ENCODE measurements at places on chromosomes 2 and 18.

DNA sequence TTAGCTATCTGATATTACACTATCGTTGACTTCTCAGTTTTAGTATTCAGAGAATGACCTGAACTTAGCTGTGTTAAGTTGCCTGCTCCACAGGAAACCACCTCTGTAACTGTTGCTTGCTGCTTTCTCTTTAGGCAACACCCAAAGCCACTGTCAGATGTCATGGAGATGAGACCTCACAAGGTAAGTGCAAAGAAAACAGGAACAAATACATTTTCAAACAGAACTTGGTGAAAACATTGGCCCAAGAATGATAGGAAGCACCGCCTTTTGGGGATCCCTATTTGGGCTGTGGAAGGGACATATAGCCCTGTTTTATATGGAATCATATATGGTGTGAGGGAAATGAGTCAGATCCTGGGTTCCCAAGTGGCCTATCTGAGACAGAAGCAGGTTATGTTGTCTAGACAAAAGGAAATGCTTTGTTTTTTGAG, 143.4 kb downstream of the UBE2E3 start:
- no peak for DNase-seq

DNA sequence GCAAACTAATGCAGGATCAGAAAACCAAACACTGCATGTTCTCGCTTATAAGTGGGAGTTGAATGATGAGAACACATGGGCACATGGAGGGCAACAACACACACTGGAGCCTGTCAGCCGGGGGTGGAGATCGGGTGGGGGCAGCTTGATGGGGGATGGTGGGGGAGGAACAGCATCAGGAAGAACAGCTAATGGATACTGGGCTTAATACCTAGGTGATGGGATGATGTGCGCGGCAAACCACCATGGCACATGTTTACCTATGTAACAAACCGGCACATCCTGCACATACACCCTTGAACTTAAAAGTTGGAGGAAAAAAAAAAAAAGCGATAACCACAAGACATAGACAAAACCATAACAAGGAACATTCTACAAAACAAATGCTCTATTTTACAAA, 10.4 kb downstream of the CHMP3 start:
- DNase-seq: no peak

- no peak for DNase-seq
These were observed 4.2 kb upstream of the ITGA6 start for GRCh38 chr2:172423160-172423559.

- peak; percentile 28 for DNase-seq
These were observed 165.6 kb downstream of the TMEFF2 start for GRCh38 chr2:192029089-192029488.

- DNase-seq: peak; percentile 66
These were observed 25.7 kb downstream of the SRBD1 start for GRCh38 chr2:45585267-45585861.

- DNase-seq: no peak
These were observed 71.4 kb downstream of the COPS8 start for GRCh38 chr2:237156857-237157779.

- no peak for DNase-seq
These were observed 1.8 kb downstream of the RFTN2 start for GRCh38 chr2:197673606-197674005.

DNA sequence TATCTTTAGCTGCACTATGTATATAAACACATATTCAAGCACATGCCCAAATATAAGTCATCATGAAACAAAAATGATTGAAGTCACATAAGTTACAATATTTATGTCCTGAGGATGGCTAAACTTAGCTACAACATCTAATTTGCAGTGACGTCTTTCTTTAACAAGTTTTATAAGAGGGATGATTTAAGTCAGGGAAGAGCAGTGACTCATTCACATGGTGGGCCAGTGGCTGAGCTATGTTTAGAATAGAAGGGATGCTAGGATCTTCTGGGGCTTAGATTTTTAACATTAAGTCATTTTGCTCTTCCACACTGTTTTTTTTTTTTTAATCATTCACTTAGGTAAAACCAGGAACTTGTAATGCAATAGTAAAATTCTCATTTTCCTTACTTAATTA, 22.3 kb downstream of the ADCYAP1 start:
- no peak for DNase-seq

DNA sequence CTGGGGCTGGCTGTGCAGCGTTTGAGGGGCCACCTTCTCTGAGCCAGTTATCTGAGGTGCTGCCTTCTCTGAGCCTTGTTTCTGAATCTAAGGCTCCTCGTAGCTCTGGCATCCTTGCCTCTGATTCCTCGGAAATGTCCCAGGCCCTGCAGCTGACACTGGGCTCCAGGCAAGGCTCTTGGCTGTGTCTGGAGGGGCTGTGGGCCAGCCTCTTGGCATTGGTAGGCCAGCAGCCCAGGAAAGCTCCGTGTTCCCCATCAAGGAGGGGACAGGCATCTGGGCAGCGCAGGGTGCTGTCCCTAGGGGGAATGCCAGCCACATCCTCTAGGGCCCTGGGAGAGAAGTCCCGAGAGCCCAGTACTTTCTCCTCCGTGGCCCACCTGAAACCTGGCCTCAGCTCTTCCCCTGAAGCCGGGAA, 40.7 kb upstream of the TAF1B start:
- no peak for DNase-seq

DNA sequence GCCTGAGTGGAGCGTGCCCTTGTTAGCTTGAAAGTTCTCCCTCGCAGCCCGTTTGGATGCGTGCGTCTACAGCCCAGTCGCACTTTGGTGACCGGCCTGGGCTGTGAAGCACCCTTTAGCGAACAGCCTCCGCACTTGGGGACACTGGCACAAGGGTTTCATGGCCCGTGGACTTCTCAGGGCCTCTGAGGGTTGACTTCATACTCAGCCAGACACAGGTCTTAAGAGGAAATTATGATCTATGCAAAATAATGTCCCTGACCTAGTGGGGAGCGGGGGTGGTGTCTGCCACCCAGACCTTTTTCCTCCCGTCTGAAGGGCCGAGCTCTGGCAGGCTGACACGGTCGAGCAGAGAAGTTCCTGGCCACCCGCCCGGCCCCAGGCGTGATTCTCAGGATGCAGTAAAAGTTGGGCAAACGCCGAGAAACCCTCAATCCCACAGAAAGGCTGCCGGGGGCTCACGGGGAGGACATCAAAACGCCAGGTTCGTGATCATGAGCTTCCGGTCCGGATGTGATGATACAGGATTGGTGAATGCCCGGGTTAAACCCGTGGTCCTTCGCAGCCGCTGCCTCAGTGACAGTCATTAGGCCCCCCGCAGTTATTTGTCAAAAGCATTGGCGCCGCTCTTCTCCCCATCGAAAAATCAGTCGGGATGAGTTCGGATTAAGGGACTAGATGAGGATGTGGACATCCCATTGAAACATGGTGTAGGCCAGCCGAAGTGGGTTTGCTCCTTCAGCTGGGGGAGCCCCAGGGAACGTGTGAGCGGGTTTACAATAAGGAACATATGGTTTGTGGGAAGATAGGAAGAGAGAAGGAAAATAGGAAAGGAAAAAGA, 3.6 kb upstream of the PAX3 start:
- DNase-seq: no peak

DNA sequence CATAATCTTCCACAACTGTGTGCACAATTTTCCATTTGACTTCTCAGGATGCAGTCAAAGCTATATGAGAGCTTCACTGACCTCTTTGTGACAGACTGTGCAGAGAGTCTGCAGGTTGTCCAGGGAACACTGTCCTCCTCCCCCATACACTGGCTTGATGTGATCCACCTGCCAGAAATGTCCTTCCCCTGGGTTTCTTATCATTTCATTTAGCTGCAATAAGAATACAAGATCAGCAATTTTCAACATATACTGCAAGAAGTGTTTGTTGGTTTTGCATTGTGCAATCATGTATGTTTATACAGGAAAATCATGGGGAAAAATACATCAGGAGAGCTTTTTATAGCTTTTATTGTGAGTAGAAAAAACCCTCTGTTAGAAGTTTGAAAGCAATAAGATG, 150.7 kb downstream of the RAB3GAP1 start:
- no peak for DNase-seq

GRCh38 chr2:156457523-156458517, 21.6 kb downstream of the GPD2 start:
- DNase-seq: no peak

- DNase-seq: no peak
These were observed 2.1 kb downstream of the NCKAP1 start for GRCh38 chr2:183035954-183036669.

DNA sequence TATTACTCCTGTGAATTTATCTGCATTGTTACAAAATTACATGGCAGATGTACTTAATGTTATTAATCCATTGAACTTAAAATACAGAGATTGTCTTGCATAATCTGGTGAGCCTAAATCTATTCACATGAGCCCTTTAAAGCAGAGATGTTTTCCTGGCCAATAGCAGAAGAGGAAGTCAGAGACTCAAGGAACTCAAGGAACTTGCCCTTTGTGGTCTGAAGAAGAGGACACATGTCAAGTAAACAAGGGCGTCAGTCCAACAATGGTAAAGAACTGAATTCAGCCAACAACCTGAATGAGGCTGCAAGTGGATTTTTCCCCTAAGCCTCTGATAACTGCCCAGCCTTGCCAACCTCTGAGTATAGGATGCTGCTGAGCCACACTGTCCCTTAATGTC, 356.3 kb upstream of the PKDCC start:
- no peak for DNase-seq

DNA sequence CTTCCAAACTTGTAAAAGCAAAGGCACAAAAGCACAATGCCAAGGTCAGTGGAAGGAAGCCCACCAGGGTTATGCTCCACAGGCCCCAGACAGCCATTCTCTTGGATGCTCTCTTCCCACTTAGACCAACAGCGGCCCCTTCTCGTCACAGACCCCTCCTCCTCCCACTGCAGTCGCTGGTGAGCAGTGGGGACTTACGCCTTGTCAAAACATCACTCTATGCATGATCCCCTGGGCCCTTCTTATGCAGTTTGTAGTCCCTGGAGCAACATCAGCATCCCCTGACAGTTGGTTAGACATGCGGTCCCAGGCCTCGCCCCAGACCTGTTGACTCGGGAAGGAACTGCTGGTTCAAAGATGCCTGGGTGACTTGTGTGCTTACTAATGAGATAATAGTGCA, 376.0 kb upstream of the KLHL29 start:
- DNase-seq: no peak

DNA sequence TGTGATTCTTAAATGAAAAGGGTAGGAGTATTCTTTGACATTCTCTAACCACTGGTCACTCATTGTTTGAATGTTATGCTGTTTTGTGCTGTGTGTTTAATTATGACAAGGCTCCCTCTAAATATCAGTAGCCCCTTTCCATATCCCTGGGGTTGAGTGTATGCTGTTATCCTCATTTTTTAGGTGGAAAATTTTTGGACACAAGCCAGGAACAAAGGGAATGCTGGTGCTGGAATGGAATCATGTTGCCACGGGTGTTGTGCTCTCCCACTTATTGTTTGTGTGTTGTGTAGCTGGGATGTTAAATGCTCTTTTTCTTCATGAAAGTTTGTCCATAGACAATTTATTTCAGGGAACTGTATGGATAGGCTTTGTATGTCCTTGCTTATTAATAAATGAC, 43.3 kb downstream of the ZNF532 start:
- DNase-seq: no peak

DNA sequence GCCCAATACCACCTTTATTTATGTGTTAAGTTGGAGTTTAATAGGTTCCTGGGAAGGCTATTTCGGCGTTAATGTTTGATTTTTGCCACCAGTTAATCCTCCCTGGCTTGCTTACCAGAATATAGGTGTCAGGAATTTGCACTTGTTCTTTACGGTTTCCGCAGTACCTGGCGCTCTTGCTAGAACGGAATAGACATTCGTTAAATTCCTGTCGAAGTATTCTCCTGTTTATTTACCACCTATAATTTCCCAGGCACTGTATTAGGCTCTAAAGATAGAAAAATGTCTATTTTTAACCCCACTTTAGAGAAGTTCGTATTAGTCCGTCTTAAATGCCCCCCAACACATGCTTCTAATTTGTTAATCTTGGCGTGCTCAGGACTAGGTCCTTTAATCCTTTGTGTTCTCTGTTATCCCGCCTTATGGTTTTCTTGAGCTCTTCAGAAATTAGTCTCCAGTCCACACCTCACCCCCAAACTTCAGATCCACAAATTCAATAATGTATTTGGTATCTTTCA, 575 bp downstream of the CCDC150 start:
- DNase-seq: no peak

- DNase-seq: no peak
These were observed 217.6 kb downstream of the CDH7 start for GRCh38 chr18:65968239-65969004.

GRCh38 chr2:3617198-3617890, 22.4 kb downstream of the COLEC11 start:
- DNase-seq: no peak

GRCh38 chr18:25876330-25876948, 214.0 kb downstream of the SS18 start:
- no peak for DNase-seq

DNA sequence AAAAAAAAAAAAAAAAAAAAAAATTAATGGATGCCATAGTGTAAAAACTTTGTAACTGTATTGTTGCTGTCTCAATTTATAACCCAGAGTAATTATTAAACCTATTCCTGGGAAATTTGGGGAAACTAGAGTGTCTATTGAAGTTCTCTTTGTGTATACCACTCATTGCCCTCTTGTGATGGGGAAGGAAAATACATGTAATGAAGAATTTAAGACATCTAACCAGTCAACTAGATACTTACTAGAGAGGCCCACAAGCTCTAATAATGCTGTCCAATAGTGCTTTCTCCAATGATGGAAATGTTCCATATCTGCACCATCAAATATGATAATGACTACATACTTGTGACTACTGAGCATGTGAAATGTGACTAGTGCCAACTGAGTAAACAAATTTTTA, 168.5 kb upstream of the SLC39A10 start:
- no peak for DNase-seq

- no peak for DNase-seq
These were observed 197.1 kb downstream of the NEDD4L start for GRCh38 chr18:58241026-58241679.

DNA sequence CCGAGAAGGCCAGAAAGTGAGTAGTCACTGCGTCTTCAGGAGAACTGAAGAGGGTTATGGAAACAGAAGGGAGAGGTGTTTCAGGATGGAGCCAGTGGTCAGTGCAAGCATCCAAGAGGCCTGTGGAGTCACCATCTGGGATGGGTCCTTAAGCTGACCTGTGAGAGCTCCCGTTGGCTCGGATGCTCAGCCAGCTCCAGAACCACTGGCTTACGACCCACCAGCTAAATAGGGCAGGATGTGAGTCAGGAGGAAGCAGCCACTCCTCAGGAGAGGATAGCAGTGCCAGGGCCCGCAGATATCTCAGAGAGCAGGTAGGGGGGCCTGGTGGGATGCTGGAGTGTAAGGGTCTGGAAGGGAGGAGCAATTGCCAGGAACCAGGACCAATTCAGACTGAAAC, 63.1 kb upstream of the B3GNT7 start:
- DNase-seq: no peak

- DNase-seq: peak; percentile 21
These were observed 99.4 kb upstream of the RASGRP3 start for GRCh38 chr2:33377048-33377447.
